ENCODE measurements at places on chromosomes 11 and 22.

- no peak for DNase-seq
Observed at GRCh38 chr11:58731819-58732218, at the start of gene GLYAT. TSS of gene GLYAT (minus strand) at chr11:58731943. CDS start at chr11:58724496, 7,447 bp downstream.

DNA sequence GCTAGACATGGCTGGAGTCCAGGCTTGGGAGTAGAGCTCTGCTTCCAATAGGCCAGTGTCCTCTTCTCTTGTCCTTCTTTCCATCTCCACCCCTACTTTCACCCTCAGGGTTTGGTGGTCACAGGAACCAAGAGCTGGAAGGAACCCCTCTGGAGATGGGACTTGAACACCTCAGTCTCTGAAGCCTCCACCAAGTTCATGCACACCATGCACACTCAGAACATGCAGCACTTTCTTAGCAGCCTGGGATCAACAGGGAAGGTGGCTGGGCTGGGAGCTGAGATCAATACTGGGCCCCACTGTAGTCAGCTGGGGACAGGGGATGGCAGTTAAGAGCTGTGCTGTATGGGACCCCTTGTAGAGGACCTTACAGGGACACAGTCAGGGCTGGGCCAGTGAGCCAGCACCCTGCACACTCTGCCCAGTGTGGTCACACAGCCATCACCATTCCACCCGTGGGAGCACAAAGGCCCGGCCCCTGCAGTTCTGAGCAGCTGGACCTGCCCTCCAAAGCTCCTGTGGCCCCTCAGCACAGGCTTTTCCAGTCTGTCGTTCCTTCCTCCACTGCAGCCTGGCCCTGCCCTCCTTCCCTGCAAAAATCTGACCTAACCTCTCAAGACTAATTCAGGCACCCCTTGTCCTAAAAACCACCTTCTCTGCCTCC, 47.7 kb downstream of the GAB4 start:
- DNase-seq = no peak

- DNase-seq = no peak
Observed at GRCh38 chr11:13902523-13902922, 60.0 kb upstream of the SPON1 start.

GRCh38 chr22:50190182-50190940, 4.6 kb downstream of the TRABD start:
- DNase-seq = no peak

GRCh38 chr11:66598993-66599392, 6.0 kb downstream of the CCS start:
- DNase-seq = no peak

DNA sequence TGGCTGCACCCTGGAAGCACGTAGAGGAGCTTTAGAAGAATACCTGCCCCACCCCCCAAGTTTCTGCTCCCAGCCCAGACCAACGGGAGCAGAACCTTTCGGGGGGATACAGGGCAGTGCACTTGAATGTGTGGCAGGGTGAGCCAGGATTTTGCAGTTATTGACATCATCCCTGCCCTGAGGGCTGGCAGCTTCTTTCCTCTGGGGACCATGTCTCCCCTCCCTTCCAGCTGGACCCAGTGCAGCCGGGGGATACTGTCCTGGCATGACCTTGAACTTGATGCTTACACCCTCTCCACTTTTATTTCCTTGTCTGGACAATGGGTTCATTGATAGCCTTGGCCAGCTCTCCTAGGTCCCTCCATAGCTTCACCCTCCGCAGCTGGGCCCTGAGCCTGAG, 4.1 kb upstream of the CABP7 start:
- no peak for DNase-seq

DNA sequence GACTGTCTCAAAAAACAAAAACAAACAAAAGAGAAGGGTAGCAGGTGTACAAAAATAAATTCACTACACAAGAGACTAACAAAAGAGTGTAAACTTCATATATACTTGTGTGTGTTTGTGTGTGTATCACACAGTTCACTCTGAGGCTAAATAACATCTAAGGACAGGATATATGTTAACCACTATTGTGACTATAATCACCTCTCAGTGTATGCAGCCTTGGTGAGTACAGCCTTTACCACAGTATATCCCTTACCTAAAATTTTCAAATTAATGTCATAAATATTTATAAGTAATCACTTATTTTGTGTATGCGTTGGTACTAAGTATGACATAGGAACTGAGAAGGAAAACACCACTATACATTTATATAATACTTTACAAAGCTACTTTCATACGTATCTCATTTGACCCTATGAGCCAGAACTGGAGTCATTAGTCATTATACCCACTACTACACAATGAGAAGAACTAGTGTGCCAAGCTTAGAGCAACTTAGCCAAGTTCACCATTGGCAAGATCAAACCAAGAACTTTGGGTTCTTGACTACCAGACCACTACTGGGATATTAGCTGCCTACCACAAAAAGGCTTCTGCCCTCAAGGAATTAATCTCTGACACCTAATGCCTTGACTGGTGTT, 116.7 kb downstream of the SGSM3 start:
- DNase-seq = no peak

- DNase-seq = no peak
Observed at GRCh38 chr11:99352642-99353041, 331.9 kb downstream of the CNTN5 start.

DNA sequence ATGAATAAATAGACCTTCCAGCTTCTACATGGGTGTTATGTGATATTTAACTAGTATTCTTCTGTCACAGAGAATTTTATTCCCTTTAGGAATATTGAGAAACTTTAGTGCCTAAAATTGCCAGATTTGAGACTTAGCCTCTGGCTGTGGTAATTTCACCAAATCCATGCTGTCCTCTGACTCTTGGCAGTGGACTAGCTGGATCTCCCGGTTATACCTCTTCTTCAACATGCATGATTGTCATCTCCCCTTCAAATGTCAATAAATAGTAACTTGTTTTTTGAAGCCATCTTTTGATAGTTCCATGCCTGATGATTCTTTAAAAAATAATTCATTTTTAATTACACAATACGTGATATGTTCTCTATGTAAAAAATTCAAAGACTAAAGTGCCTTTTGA, 8.4 kb downstream of the AQP11 start:
- no peak for DNase-seq

GRCh38 chr22:29994027-29994715, 86.1 kb upstream of the HORMAD2 start:
- DNase-seq = no peak
